ENCODE measurements at places on chromosomes 1 and 21.
A peak's percentile ranks its signal among the peaks of the same experiment; 100 is the strongest.

- DNase-seq, result no peak
Measured at GRCh38 chr1:244340396-244340795, 111.3 kb downstream of the ADSS2 start.

- peak; percentile 51 for DNase-seq
Measured at GRCh38 chr1:224644553-224645154, 28.5 kb downstream of the CNIH3 start.

- DNase-seq, result no peak
Measured at GRCh38 chr1:50421768-50422674, 1.2 kb downstream of the DMRTA2 start.

DNA sequence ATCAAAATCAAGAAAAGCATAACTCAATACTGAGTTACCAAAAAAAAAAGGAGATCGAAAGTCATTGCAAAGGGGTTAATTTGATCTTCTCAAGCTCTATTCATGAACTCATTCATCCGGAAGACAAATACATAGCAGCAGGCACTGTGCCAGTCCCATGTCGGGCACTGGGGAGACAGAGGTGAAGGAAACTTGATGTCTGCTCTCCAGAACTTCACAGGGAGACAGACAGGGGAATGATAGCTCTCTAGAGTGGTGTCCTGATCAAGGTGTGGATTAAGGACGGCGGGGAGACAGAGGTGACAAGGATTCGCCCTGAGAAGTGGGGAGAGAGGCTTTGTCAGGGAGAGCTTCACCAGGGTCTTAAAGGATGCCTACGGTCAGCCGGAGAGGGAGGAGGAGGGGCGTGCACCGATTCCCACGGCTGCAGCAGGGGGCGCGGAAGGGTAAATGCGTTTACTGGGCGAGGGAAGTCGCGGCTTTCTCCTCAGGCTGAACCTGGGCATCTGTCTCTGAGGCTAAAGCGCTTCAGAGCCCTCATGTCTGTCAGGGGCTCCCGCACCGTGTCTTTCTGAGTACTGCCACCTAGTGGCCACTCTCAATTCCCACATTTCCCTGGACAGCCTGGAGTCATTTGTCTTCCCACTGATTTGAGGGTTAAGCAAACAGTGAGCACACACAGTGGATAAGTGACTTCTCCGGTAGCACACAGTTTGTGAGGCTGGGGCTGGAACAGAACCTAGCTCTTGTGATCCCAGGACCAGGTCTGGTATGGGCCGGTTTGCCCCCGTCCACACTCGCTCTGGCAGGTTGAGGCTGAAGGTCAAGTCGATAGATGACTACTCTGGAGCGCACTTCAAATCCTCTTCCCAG is 152.8 kb downstream of the TENT5C start:
- DNase-seq, result peak; percentile 73

Data from foreskin melanocyte (primary cell).